ENCODE measurements at places on chromosomes 6 and 20.

- DNase-seq: no peak
Measured at GRCh38 chr6:87165185-87165584, 9.8 kb downstream of the ZNF292 start.

DNA sequence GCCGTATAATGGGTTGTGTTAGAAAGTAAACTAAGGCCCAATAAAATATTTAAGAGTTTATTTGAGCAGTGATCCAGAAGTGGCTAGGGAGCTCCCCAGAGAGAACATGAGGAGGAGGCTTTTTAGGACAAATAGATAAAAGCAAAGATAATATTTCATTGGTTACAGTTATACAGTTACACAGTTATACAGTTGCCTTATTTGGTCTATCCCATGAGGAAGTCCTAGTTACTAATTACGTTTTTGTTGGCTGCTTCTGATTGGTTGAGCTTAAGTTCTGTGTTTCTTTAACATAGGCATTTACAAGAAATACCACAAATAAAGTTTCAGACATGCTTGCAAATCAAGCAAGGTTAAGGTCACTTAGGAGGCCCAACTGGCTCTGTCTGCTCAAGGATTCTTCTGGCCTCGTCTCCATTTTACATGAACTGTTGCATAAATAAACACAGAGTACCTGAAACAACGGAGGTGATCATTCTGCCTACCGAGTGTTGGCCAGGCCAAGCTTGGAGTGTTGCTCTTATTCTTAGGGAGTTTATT lies 7.0 kb downstream of the UBD start:
- DNase-seq: no peak

- DNase-seq: no peak
Measured at GRCh38 chr6:143982968-143983367, 25.1 kb downstream of the PLAGL1 start.

GRCh38 chr6:54291146-54291545 lies 17.1 kb upstream of the TINAG start:
- DNase-seq: no peak

GRCh38 chr6:23003671-23004467 lies 434.5 kb downstream of the HDGFL1 start:
- no peak for DNase-seq

- DNase-seq: no peak
Measured at GRCh38 chr20:63536997-63537524, at the start of gene PTK6. Gene PTK6, minus strand, starts transcription at chr20:63537376. Its CDS starts 62 bp downstream, at chr20:63537314.

- DNase-seq: no peak
Measured at GRCh38 chr6:124466949-124467348, 495.3 kb upstream of the RNF217 start.

DNA sequence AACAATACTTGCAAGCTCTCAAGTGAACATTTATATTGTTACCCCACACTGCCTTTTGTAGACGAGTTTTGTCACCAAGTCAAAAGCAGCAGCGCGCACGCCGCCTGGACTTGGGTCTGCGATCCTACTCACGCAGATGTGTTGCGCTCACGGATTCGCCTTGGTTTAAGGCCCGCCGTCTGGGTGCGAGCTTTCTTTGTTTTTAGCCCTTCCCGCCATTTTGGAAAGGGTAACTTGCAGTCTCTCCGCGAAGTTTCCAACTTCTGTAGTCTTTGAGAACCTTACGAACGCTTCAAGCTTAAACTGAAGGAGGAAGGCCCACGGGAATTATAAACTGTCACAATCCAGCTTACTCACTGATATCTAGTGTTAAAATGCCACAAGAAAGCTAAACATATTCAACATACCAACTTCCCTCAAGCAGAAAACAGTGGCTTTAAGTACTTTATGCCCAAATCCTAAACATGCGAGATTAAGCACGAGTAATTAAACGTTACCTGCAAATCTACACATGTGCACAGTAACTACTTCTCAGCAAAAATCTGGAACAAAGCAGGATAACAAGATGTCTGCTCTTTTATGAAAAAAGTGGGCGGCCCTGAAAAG lies 80.4 kb upstream of the BTN3A2 start:
- DNase-seq: no peak

DNA sequence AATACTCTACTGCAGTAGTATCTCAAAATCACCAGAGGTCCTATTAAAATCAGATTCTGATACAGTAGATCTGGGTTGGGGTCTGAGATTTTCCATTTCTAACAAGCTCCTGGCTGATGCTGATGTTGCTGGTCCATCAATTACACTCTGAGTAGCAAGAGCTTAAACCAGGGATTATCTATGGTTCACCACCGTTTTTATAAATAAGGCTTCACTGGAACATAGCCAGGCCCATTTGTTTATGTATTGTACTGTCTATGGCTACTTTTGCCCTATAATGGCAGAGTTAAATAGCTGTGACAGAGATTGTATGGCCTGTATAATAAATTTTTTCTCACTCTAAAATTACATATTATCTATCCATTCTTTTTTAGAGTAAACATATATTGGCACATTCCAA lies 53.0 kb downstream of the NUDT3 start:
- no peak for DNase-seq

DNA sequence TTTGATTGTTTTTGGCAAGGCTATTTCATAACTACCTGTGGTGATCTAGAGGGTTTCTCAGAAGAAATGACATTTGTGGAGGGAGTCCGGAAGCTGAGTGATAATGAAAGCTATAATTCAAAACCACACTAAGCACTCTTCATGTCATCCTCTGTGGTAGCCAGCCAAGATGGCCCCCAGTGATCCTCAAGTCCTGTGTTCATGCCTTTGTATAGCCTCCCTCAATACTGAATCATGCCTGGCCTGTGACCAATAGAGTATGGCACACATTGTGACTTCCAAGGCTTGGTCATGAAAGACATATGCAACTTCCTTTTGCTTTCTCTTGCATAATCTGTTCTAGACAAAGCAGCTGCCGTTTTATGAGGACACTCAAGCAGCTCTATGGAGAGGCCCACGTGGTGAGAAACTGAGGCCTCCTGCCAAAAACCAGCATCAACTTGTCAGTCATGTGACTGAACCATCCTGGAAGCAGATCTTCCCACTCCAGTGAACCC lies 12.8 kb upstream of the DNAAF9 start:
- DNase-seq: peak; percentile 12

GRCh38 chr20:62914970-62915457 lies 11.3 kb downstream of the DIDO1 start:
- no peak for DNase-seq

GRCh38 chr20:56328861-56329260 lies 29.9 kb upstream of the FAM210B start:
- no peak for DNase-seq

DNA sequence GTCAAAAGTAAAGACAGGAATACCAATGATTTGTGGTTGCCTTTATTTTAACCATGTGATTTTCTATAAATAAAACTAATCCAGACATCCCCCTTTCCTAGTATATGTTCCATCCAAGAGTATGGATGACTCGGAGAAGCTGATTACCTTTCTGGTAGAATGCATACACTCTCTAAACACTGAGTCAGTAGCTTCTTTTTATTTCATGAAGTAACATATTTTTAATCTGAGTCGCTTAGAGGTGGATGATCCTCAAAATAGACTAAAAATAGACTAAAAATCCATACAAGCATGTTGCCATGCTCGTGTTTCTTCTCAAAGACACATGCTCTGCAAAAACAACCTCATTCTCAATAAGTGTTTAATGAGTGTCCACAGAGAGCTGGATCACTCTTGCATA lies 263.7 kb downstream of the COL12A1 start:
- DNase-seq: no peak

- no peak for DNase-seq
Measured at GRCh38 chr6:25883991-25884390, 9.9 kb upstream of the SLC17A3 start.

DNA sequence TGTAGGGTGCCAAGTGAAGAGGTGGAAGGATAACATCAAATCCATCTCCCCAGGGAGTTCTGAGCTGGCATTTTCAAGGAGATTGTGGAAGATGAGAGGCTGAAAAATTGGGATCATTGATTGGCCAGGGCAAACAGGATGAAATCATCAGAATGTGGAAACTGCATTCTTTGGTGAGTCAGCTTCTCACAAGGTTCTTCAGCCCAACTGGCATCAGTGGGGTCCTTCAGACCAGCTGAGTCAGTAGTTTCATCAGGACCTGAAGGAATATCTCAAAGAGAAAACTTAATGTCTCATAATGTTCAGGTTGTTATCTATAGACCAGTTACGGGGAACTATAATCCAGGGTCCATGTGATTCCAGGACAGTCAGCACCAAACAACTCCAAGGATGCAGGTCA lies 195.8 kb downstream of the HAO1 start:
- no peak for DNase-seq

DNA sequence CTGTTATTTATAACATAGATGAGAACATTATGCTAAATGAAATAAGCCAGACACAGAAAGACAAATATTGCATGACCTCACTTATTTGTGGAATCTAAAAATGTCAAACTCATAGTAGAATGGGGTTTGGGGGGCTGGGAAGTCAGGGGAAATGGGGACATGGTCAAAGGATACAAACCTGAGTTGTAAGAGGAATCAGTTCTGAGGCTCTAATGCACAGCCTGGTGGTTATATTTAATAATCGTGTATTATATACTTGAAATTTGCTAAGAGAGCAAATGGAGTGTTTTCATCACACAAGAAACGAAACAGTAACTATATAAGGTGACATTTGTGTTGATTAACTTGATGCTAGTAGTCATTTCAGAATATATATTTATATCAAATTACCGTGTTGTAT lies 40.8 kb upstream of the GFOD1 start:
- no peak for DNase-seq

GRCh38 chr6:159431750-159432149 lies 261.3 kb downstream of the SOD2 start:
- no peak for DNase-seq

- no peak for DNase-seq
Measured at GRCh38 chr6:150683320-150683719, 83.6 kb downstream of the PLEKHG1 start.

DNA sequence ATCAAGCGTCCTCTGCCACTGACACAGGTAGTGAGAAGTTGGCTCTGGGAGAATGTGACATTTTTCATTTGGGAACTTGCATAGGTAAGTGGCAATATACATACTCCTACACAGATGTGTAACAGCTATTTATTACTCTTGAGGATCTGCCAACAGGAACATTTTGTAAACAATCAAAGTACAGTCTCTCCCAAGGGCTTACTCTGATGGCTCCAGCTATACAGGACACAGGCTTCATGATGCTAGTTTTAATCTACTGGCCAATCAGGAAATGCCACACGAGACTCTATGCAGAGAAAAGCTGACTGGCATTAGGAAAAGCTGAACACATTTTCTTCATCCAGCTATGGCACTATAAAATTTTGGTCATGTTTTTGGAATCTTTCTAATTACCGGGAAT lies 57.8 kb downstream of the POPDC3 start:
- DNase-seq: no peak

- DNase-seq: no peak
Measured at GRCh38 chr6:8436966-8437365, 1.6 kb upstream of the SLC35B3 start.

DNA sequence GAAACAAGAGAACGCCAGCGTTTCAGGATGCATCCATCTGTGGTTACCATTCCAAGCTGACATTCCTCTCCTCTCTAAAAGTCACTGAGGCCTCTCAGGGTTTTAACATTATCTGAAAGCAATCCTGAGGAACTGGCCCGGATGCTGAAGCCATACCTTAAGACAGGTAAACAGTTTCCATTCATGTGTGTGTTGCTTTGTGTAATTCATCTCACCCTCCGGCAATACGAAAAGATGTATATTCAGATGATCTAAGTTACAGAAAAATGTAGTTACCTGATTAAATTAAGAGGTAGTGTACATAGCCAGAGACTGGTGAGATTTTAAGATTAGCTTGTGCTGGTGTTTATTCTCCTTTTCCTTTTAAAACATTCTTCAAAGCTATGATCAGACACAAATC lies 68.4 kb upstream of the BACH2 start:
- DNase-seq: no peak

GRCh38 chr20:60000271-60001042 lies 42.2 kb downstream of the CDH26 start:
- DNase-seq: no peak

DNA sequence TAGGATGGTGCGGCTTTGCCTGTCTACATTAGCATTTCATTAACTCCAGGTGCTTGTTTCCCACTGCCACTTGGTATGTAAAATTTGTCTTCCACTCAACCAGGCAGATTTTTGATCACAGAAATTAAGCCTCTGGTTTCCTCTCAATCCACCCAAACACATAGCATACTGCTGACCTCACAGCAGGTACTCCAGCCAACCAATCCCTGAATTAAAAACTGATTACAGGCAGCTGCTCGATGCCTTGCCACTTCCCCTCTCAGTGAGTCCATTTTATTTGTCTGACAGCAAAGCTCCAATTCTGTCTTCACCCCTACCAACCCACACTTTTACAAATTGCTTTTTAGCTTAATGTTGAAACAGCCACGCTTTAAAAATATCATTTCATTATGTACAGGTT lies 95.2 kb downstream of the PLCB1 start:
- no peak for DNase-seq

- no peak for DNase-seq
Measured at GRCh38 chr6:131958095-131958494, 6.9 kb upstream of the CCN2 start.

DNA sequence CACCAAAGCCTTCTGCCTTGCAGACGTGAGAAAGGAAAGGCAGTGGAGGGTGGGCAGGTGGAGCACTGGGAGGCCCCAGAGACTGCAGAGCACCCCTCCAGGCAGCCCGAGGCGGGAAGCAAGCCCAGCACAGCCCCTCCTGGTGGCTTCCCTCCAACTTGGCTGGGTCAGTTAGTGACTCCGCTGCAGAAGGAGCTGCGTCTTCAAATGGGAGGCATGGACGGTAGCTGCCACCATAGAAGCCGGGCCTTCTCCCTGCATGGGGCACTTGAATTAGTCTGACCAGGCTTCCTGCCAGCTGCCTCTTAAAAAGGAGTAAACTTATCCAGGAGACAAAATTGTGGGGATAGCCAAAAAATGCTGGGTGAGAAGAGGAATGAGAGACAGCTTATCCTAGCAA lies 88.0 kb upstream of the RPS6KA2 start:
- DNase-seq: no peak

GRCh38 chr6:44074813-44075646 lies 52.2 kb downstream of the MRPL14 start:
- no peak for DNase-seq

DNA sequence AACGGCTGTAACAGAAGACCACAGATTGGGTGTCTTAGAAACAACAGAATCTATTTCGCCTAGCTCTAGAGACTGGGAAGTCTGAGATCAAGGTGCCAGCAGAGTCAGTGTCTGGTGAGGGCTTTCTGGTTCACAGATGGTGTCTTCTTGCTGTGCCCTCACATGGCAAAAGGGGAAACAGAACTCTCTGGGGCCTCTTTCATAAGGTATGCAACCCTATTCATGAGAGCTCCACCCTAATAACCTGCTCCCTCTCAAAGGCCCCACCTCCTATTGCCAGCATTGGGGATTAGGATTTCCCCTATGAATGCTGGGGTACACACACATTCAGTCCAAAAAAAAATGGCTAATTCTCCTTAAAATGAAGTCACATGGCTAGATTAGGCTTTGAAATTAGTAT lies 10.0 kb downstream of the TXNDC5 start:
- DNase-seq: no peak

Measured in stimulated activated CD4-positive, alpha-beta T cell treated with anti-CD3 and anti-CD28 coated beads, Interleukin-12 subunit alpha, Interleukin-12 subunit beta, amount 100 ng/mL, for 24 hours (primary cell).